ENCODE measurements at places on chromosomes 4 and X. TPM values are rescaled to one million over a fixed set of nuclear protein-coding genes. Genes with fewer than 3 reads are reported as not detected.

Gene IL21
- total RNA-seq = not detected

Gene FGFR3
- total RNA-seq = 185 TPM

GRCh38 chr4:42464550-42465094 is 67.3 kb downstream of the SHISA3 start:
- H3K27me3 ChIP-seq = no peaks in the 10 kb centered on the region
- H3K4me1 ChIP-seq = peaks cover 5% of the 10 kb centered on the region
- DNase-seq = no peak
- no peak overlapping the region for H3K4me3 ChIP-seq
- H3K27ac ChIP-seq = no peak overlapping the region

- no peak overlapping the region for H3K27ac ChIP-seq
- no peaks in the 10 kb centered on the region for H3K4me1 ChIP-seq
- DNase-seq = no peak
- H3K27me3 ChIP-seq = no peaks in the 10 kb centered on the region
- no peak overlapping the region for H3K4me3 ChIP-seq
- H3K36me3 ChIP-seq = no peaks in the 10 kb centered on the region
Observed at GRCh38 chr4:14096396-14096965, 469.0 kb upstream of the BOD1L1 start.

DNA sequence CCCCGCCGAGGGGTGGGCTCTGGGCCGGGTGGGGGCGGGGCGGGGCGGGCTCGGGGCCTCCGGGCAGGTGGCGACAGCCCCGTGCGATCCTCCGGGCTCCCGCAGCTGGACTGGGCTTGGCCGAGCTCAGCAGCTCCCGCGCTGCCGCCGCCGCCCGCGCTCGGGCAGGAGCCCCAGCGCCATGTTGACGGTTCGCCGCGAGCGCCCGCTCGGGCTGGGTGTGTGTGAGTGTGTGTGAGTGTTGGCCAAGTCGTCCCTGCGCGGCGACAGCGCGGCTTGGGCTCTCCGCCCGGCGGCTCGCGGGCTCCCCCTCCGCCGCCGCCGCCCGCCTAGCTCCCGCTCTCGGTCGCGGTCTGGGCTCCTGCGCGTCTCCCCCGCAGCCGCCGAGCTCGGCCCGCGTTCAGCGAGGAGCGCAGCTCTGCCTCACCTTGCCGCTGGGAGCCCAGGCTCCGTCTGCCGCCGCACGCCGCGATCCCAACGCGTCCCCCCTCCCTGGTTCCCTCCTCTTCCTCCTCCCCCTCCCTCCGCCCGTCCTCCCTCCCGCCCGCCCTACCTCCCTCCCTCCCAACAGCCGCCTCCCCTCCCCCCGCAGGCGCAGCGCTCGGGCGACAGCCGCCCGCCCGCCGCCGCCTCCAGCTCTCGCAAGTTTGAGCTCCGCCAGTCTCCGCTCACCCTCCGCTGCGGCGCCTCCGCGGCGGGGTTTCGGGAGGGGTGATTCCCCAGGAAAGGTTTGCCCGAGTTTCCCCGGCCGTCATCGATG is at the start of gene BCOR:
BCOR (minus strand) TSS at position 455 of the 760 bp plus-strand sequence. CDS start 20,029 bp downstream, outside the sequence.
- H3K4me1 ChIP-seq = peaks cover 13% of the 10 kb centered on the region
- no peaks in the 10 kb centered on the region for H3K36me3 ChIP-seq
- peak within 1 kb of the TSS; percentile 77 for H3K4me3 ChIP-seq
- peak; percentile 36 for DNase-seq

DNA sequence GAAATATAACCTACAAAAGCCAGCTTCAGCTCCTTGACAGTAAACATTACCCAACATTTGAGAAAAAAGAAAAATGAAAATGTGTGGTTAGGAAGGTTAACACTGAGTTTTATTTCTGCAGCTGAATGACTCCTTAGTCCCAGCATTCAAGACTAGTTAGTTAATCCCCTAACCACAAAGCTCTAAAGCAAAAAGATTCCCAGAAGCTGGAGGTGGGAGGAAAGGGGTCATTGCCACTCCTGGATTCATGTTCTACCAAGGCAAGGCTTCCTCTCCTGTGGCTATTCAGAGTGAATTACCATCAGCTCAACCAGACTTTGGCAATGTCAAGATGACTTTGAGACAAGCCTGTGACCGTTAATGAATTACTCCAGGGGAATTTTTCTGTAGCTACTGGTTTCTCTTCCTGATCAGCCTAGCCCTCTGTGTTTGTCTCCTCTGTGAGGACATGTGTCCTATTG is 63.6 kb downstream of the HADH start:
- H3K27me3 ChIP-seq = peaks cover 5% of the 10 kb centered on the region
- H3K27ac ChIP-seq = no peak overlapping the region

DNA sequence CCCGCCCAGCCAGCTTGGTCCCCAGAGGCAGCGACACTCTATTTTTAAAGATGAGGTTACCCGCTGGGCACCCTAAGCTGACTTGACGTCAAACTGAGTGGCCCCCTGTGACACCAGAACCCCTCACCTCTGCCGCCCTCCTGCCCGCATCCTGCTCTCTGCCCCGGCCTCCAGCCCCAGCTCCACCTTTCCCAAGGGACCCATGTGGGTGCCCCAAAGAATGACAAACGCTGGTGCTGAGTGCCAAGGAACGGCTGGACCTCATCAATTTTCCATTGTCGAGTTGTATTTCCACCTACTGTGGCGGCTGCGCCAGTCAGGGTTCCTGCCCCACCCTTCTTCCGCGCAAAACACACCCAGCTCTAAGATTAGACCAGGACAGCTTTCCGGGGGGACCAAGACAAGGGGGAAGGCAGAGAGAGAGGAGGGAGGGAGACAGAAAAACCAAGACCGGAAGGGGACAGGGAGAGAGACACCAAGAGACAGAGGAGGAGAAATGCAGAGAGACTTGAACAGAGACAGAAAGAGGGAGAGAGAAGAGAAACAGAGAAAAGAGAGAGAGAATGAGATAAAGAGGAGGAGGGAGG is 2.0 kb downstream of the PRKX start:
- H3K27ac ChIP-seq = no peak overlapping the region
- DNase-seq = no peak
- H3K4me1 ChIP-seq = peaks cover 16% of the 10 kb centered on the region

DNA sequence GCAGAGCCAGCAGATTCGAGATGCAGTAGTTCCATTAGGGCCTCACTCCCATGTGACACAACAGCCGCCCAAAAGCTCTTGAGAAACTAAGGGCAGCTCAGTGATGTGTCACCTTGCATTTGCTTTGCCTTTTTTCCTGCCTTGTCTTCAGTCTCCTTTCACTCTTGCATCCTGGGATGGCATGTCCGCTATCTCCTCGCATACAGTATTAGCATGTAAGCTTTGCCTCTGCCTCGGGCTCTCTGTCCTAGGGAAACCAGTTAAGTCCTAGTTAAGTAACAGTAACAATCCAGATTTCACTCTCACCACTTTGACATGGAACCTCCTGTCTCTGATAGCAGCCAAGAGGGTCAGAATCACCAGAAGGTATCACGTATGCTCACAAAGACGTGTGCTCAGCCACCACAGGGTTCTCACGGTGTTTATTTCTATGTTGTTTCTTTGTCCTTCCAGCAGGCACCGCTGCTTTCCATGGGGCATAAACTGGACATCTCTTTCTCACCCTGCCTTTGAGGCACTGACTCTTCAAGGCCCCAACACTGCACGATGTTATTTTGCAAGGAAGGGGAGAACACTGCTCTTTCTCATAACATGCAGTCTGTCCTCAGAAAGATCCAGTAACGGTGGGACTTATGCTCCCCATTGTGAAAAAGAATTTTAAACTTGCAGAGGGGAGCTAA is 26.7 kb upstream of the SORBS2 start:
- no peak overlapping the region for H3K4me3 ChIP-seq
- no peaks in the 10 kb centered on the region for H3K27me3 ChIP-seq
- no peak for DNase-seq
- H3K27ac ChIP-seq = no peak overlapping the region
- H3K4me1 ChIP-seq = peaks cover 21% of the 10 kb centered on the region

All from progenitor cell of endocrine pancreas (in vitro differentiated cells).